Upper lobe of right lung (tissue), 1 donor: ENCODE measurements at places on chromosomes 5 and 9. TPM values are rescaled to one million over a fixed set of nuclear protein-coding genes. Genes with fewer than 3 reads are reported as not detected.

The ESM1 gene
- total RNA-seq = 2.7 TPM

The CER1 gene
- total RNA-seq = not detected

The ACOT12 gene
- total RNA-seq = not detected

The TSSK1B gene
- not detected for total RNA-seq

The ELOVL7 gene
- total RNA-seq = 8.2 TPM

The HMCN2 gene
- 7.8 TPM for total RNA-seq

The ENTPD2 gene
- 0.41 TPM for total RNA-seq

The WNK2 gene
- total RNA-seq = 0.35 TPM

The NXNL2 gene
- total RNA-seq = not detected

The PCAT7 gene
- 0.35 TPM for total RNA-seq

The TAF11L2 gene
- total RNA-seq = not detected

The DOCK8 gene
- total RNA-seq = 83.4 TPM

The OR1Q1 gene
- not detected for total RNA-seq

The SREK1IP1 gene
- 22.1 TPM for total RNA-seq

The PDE6A gene
- 0.09 TPM for total RNA-seq

The TAF1L gene
- total RNA-seq = not detected

The LIFR gene
- total RNA-seq = 151 TPM

The PCDHA6 gene
- 0.64 TPM for total RNA-seq

The BRINP1 gene
- 1.5 TPM for total RNA-seq
